Bronchus fibroblast of lung (primary cell): ENCODE measurements at places on chromosomes 1 and 21. TPM values are rescaled to one million over a fixed set of nuclear protein-coding genes. Genes with fewer than 3 reads are reported as not detected.

Gene FOXD2
- total RNA-seq, result under 0.01 TPM in 2 replicates

Gene DMRTA2
- total RNA-seq, result not detected in 2 replicates

Gene OR2M7
- not detected in 2 replicates for total RNA-seq

Gene ST6GALNAC3
- total RNA-seq, result 1.5 and 3.6 TPM in 2 replicates

Gene NES
- total RNA-seq, result 30.5 and 35.0 TPM in 2 replicates

Gene ERRFI1
- total RNA-seq, result 108 and 109 TPM in 2 replicates

Gene LCE3E
- not detected in 2 replicates for total RNA-seq

Gene SPATA46
- total RNA-seq, result not detected in 2 replicates

Gene LINGO4
- not detected in 2 replicates for total RNA-seq

Gene CR1
- not detected in 2 replicates for total RNA-seq

Gene MYCL
- 0.15 and 0.50 TPM in 2 replicates for total RNA-seq

Gene CGN
- total RNA-seq, result under 0.01 and 0.15 TPM in 2 replicates

Gene NCF2
- not detected in 2 replicates for total RNA-seq

Gene AMPD1
- not detected in 2 replicates for total RNA-seq

Gene TTLL10
- total RNA-seq, result not detected in 2 replicates

Gene PTPRC
- total RNA-seq, result not detected in 2 replicates

Gene ACKR1
- not detected in 2 replicates for total RNA-seq

Gene BRINP3
- under 0.01 TPM in 1 of 2 replicates, not detected in the other for total RNA-seq
